HuH-7.5 (cell line): ENCODE measurements at places on chromosomes 12 and 14.

DNA sequence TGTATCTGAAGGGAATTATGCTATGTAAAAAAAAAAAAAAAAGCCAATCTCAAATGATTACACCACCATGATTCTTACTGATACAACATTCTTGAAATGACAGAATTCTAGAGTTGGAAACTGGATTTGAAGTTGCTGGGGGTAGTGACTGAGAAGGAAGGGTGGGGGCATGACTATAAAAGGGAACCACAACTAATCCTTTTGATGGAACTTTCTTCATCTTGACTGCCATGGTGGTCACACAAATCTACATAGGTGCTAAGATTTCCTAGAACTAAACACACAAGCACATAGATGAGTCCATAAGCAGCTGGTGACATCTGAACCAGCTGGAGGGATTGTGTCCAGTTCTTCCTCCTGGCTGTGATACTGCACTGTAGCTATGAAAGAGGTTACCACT lies 51.4 kb downstream of the CLMN start:
- DNase-seq, result no peak

GRCh38 chr12:9363145-9363544 lies 154.9 kb upstream of the PZP start:
- DNase-seq, result no peak

DNA sequence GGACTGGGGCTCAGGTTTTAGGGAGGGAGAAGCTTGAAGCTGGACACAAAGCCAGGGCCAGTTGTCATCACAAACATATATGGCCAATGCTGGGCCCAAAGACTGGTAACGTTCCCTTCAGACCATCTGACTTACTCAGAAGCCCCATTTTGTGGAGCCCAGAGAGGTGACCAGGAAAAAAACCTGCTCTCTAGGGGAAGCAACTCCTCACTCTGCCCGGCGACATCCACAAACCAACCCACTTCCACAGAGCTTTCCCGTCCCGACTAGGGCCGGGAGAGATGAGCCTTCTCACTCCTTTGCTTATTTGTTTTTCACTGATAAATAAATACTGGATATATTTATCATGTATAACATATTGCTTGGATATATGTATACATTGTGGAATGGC lies 180.9 kb upstream of the RTL1 start:
- DNase-seq, result no peak

DNA sequence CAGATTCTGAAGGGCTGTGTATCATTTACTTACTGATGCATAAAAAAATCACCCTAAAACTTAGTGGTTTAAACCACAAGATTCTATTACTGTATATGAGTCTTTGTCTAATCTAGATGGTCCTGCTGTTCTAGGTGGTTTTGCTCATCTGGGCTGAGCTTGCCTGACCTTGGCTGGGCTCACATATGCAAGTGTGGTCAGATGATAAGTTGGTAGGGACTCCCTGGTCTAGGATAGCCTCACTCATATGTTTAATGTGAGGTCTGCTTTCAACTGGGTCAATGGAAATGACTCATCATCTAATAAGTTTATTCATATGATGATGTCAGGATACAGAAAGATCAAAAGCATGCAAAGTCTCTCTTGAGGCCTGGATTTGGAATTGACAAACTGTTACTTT lies 887.8 kb downstream of the TRHDE start:
- DNase-seq, result no peak

- DNase-seq, result no peak
Measured at GRCh38 chr12:15540469-15540872, 218.2 kb downstream of the PTPRO start.

DNA sequence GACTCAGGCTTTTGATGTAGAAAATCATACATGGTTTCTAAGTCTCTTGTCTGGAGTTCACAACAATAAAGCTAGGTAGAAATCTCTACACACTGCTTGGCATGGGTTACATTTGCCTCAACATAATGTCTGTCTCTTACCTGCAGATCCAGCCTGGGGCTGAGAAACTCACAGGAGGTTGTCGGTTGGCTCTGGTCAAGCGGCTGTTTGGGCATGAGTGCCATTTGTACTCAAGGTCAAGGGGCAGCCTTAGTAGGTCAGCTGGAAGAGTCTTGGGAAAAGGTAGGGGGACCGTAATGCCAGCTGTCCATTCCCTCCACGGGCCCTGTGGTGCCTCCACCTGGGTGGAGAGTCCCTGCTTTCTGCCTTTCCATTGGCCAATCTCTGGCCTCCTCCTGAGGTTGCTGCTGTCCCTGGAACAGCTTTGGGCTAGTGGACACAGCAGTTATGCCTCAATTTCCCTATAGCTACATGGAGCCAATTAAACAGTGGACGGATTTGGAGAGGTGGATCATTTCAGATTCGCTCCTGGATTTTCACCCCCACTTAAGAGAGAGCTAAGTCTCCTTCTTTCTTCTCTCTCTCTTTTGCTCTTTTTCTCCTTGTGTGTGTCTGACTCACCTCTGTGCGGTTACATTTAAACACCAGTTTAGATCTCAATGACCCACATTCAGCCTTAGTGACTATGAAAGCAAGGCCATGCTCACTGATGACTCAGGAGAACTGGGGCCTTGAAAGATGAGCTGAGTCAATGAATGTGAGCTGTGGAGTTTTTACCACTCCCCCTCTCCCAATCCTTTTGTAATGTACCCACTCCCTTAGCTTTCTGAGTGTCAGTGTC lies 132.8 kb upstream of the HIF1A start:
- DNase-seq, result no peak

DNA sequence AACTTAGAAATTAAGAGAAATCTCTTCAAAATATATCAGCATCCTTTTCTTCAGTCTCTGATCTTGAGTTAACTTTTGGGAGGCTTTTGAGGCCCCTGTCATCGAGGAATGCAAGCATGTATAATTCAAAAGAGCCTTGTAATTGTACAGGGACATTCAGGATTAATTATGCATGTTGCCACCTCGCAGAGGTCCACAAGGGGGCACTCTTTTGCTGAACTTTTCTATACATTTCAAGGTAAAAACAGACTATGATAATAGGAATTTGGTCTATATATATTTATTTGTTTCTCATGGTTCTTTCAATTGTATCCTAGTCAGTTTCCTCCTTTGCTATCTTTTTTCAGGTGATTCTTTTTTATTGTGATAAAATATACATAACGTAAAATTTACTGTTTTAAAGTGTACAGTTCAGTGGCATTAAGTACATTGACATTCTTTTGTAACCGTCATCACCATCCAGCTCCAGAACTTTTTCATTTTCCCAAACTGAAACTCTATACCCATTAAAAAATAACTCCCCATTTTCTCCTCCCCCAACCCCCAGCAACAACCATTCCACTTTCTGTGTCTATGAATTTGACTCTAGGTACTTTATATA lies 47.0 kb upstream of the SLC2A13 start:
- no peak for DNase-seq

GRCh38 chr12:39122562-39123204 lies 217.3 kb upstream of the CPNE8 start:
- no peak for DNase-seq

- no peak for DNase-seq
Measured at GRCh38 chr14:100282766-100283419, 23.4 kb downstream of the SLC25A29 start.

DNA sequence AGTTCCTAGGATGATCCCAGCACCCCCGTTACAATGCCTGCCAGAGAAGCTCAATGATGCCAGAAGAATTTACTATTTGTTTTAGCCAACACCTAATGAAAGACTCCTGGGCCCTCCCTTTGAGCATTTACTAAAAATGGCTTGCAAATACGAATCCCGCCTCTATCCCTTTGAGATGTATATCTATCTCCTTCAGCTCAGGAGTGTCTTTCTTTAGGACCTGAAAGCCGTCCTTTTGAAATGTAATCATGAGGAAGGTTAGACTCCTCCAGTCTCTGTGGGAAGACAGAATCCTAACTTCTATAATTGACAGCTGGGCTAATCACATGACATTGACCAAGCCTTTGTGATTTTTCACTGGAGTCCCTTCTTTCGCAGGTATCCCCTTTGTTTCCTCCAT lies 19.2 kb upstream of the DYNC1H1 start:
- DNase-seq, result no peak

DNA sequence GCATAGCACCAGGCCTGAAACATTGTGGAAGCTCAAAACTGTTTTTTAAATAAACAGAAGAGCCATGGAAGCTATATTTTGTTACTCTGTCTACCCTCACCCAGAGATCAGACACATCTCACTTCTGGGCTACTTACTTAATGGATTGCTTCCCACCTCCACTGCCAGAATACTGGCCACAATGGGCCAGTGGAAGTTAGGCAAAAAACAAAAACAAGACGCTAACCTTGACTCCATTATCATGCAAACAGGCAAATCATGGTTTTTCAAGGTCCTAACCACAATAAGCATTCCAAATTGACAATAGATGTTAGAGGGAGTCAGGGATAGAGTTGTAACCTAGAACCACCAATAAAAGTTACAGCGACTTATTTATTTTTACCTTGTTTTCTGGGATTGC lies 52.7 kb upstream of the PTCSC3 start:
- no peak for DNase-seq

DNA sequence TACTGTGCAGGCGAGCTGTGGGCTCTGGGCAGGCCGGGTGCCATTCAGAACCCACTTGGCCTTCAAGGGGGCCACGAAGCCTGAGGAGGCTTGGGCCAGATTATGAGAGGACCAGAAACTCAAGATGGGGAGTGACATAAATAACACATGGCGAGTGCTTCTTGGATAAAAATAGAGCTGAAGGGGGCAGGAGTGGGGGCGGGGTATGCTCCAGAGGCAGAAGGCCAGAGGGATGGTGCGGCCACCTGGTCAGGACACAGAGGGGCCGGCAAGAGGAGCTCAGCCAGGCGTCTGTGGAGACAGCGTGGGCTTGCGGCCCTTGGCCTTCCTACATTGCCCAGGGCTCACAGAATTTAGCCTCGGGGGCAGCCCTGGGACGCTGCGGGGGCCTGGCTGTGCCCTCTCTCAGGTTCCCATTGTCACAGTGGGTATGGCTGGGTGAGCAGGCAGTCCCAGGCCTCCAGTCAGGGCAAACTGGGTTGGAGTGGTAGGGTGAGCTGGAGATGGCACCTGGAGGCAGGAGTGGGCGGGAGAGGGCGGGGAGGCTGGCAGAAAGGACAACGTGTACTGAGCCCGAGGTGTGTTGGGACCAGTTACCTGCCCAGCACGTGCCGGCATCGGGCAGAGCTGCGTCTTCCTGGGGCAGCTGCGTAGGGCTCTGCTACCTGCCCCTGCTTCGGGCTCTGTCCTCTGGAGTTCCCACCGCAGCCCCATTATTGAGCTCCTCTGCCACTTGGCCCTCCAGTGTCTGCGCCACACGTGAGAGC lies 7.4 kb upstream of the SLC25A29 start:
- no peak for DNase-seq

DNA sequence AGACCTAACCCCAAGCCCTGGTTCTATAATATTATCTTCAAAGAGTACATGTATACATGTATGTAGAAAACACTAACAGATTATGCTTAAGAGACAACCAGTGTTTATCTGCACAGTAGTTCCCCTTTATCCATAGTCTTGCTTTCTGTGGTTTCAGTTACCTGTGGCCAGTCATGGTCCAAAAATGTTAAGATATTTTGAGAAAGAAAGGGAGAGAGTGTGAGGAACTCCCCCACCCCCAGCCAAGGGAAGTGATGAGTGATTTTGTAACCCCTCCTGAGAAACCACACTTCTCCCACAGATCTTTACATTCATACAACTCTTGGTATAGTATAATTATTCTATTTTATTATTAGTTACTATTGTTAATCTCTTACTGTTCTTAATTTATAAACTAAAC lies 77.3 kb upstream of the CNTN1 start:
- DNase-seq, result no peak

- peak; percentile 35 for DNase-seq
Measured at GRCh38 chr14:22471545-22472121, 117.4 kb downstream of the DAD1 start.

DNA sequence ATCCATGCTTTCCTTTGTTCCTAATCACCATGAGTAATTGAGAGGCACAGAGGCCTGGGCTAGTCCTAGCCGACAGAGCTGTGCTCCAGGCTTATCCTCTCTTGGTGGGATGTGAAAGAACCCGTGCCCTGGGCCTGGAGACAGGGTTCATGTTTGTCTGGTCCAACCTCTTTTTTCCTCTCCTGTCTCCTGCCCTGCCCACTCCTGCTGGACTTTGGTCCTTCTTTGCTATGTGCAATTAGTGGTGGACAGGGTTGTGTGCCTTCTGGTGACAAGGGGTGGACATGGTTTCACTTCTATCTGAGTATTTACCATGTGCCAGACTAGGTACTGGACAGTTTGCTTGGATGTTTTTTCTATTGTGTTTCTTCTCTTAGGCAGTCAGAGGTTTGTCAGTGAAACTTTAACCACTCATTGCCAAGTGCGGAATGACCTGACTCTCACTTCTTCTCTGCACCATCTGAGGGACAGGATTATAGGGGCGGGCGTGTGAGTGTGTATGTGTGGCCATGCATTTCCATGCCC lies 126.1 kb downstream of the SMOC1 start:
- DNase-seq, result no peak

DNA sequence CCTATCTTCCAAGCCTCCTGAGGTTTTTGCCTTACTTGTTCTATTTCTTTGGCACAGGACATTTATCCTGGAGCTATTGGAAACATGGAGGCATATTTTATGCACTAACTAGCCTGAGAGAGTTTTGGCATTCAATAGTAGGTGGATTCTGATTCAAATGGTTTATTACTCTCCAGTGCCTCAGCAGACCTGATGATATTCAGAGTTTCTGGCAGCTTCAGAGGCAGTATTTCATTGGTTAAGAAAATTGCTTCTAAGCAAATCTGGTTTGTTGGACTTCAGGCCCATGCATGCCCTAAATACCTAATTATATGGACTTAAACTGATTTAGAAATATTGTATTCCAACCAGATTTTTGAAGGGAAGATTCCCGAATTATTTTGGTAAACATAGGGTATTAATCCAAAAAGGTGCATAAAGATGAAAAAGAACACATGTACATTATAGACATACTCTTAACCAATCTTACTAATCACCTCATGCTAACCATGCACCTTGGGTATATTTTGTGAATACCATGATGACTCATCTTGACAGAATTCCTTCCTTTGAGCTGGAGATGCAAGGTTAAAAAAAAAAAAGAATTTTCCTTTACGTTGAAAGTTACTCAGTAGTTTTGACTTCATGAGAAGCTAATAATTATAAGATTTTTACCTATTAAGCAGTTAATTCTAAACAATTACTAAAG lies 44.3 kb upstream of the KTN1 start:
- no peak for DNase-seq

DNA sequence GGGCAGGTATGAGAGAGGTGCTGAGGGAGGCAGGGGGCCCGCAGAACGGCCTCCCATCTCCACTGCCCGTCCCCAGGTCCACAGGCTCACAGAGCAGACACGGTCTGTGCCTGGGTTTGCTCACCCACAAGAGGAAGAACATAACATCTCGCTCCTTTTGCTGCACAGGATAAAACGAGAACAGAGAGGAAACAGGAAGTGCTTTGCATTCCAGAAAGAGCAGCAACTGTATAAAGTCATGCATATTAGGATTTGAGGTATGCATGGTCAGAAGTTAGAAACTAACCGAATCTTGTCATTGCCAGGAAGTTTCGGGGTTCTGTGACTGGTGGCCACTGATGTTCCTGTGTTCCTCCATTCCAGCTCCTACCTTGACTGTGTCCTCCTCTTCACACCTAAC lies 25.0 kb downstream of the NTF3 start:
- DNase-seq, result no peak

- no peak for DNase-seq
Measured at GRCh38 chr14:102481371-102481770, 28.2 kb downstream of the ANKRD9 start.

GRCh38 chr12:50625029-50625925 lies 120.5 kb downstream of the DIP2B start:
- no peak for DNase-seq
